ENCODE measurements at places on chromosomes 12 and 14.

DNA sequence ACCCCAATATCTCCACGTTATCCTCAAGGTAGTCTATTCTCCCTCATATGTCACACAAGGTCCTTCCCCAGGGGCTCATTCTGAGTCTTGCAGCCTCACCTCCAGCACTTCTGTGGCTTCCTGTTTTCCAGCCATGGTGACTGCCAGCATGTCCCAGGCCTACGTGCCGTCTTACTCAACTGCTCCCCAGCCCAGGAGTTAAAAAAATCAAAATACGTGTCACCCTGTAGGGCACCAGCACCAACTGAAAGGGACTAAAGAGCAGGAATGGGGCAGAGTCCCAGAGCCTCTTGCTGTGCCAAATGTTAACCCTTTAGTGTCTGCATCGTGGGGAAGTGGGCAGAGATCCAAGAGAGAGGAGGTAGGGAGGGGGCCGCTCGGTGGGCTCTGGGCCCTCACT lies 37.0 kb upstream of the MED13L start:
- DNase-seq, result no peak

GRCh38 chr14:47442211-47442610 lies 233.2 kb downstream of the MDGA2 start:
- DNase-seq, result no peak

GRCh38 chr14:92991536-92991935 lies 68.6 kb downstream of the CHGA start:
- no peak for DNase-seq

DNA sequence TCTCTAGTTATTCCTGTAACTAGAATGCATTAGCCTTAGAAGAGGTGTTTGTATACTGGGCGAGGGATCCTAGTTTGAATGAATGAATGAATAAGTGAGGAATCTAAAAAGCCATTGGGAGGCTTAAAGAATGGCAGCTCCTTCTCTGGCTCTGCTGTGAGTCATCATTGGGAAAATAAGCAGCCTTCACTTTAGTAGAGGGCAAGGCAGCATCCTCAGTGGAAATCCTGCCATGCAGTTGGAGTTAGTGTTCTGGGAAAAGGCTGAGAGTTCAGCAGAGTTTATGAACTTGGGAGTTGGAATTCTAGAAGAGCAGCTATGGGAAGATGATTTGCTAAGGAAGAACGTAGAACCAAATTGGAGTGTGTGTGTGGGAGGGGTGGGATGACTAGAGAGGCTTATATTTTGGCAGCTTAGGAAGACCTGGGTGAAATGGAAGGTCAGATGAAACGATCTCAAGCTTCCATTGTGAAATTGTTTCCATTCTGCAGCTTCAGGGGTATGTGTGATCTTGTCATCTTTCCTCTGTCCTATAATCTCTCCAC lies 120.8 kb downstream of the PTCSC3 start:
- DNase-seq, result no peak

GRCh38 chr12:75666939-75667334 lies 155.5 kb upstream of the KRR1 start:
- no peak for DNase-seq

DNA sequence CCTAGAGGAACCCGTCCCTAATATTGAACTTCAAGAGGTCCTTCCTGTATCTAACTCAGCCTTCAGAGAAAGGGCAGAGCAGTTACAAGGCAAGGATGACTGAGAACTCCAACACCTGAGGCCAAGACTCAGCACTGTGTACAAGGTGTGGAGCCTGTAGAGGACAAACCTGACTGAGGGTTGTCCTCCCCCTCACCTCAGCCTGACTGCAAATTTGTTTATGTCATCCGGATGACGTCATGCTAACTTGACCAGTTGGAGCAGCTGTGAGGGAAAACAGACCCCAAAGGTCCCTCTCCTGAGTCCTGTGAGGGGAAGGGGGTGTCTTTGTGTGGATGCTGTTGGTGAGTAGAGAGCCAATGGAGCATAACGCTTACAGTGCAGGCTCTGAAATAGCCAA lies 4.3 kb downstream of the CRACR2A start:
- DNase-seq, result no peak

DNA sequence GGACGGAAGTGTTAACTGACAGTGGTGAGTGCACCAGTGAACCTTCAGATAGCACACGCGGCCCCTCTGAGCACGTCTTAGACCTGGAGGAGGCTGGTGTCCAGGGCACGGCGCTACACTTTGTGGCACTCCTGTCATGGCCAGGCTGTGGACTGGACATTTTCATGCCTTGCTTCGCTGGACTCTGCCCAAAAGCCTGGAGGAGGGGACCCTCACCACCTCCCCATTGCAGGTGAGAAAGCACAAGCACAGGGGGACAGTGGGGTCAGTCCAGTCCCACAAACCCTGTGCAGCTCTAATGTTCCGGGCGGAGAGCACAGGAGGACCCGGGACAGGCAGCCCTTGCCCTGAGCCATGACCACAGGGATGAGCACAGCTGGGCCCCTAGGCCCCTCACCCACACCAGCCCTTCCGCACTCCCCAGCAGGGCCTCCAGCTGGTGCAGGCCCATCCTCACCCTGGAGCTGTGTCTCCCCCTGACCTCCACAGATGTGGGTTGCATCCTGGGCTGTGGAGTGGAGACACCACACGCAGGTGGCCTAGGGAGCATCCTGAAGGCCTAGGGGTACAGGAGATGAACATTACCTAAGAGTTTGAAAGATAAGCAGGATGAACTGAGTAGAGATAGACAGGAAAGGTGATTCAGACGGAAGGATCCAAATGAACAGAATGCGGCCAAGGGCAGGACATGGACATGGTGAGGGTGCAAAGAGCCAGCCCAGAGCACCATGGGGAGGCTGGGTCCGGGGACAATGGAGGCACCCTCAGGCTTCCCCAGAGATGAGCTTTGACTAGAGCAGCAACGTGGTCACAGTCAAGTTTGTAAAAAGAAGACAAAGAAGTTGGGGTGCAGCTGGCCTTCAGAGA lies 132.8 kb downstream of the BCL11B start:
- no peak for DNase-seq

- no peak for DNase-seq
These were observed 688 bp downstream of the ZNF26 start for GRCh38 chr12:132986885-132987225.

GRCh38 chr14:105476097-105476830 lies 1.6 kb downstream of the CRIP2 start:
- peak; percentile 78 for DNase-seq

DNA sequence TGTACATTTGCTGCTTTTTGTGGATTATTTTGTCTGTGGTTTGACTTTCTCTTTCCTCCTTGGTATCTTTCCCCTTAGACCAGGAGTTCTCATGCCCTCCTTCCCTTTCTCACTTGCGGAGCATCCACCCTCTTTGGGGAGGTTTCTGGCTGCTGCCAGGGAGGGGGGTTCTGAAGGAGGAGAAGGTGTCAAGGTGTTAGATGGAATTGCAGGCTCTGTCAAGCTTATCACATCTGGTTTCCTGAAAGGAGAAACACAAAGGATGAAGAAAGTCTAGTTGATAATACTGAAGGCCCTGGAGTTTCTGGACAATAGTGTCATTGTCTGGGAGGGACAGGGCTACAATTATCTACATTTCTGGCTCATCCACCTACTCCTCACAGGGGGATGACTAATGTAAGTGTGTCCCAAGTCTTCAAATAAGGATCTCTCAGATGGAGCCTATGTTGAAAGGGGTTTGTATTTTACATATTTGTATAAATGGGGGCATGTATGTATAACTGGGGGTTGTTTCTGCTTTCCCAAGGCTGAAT lies 217.3 kb upstream of the CCDC196 start:
- DNase-seq, result no peak

- DNase-seq, result no peak
These were observed 44.5 kb downstream of the DYNC1H1 start for GRCh38 chr14:102008891-102009290.

- DNase-seq, result peak; percentile 83
These were observed at the start of gene CHST11 for GRCh38 chr12:104456417-104456949. TSS of gene CHST11 (plus strand) at chr12:104456948.

GRCh38 chr12:15677228-15677627 lies 112.0 kb downstream of the EPS8 start:
- DNase-seq, result no peak

- no peak for DNase-seq
These were observed 1.3 kb downstream of the TRAF3 start for GRCh38 chr14:102778338-102779083.

DNA sequence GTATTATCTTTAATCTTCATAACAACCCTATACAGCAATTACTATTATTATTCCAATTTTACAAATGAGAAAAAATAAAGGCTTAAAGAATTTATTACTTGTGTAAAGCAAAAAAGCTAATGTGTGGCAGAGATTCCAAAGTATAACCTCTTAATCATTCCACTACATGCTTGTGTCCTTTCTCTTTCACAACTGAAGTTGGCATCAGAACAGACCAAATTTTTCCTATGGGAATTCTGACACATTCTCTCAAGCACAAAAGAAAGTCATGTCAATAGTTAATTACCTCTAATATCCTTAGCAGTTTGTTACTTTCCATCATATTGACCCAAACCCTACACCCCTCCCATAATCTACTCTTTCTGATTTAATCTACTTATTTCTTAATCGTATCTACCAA lies 86.7 kb downstream of the BCL2L14 start:
- no peak for DNase-seq

DNA sequence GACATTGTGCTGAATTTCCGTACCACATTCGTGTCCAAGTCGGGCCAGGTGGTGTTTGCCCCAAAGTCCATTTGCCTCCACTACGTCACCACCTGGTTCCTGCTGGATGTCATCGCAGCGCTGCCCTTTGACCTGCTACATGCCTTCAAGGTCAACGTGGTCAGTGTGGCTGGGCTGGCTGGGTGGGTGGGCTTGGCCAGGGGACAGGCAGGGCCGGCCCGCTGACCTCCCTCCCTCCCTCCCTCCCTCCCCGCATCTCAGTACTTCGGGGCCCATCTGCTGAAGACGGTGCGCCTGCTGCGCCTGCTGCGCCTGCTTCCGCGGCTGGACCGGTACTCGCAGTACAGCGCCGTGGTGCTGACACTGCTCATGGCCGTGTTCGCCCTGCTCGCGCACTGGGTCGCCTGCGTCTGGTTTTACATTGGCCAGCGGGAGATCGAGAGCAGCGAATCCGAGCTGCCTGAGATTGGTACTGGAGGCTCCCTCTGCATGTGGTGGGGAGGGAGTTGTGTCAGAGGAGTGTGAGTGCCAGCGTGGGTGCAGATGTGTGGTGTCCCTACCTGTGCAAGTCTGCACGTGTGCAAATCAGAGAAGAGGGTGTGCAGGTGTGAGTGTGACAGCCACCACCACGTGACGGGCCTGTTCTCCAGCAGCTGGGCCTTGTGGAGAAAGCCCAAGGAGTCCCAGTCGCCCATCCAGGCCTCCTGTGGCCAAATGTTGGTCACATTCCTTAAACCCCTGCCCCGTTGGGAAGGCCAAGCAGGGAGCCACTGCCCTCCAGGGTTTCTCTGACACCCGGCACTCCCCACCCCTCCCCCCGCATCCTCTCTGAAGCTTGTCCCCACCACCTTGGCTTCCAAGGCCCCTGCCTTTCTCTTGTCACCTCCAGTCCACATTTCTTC lies 5.3 kb downstream of the KCNH3 start:
- no peak for DNase-seq

All from C1 segment of cervical spinal cord (tissue), 14 donors.